GF-D8 (cell line): ENCODE measurements at places on chromosomes 7 and 10.

DNA sequence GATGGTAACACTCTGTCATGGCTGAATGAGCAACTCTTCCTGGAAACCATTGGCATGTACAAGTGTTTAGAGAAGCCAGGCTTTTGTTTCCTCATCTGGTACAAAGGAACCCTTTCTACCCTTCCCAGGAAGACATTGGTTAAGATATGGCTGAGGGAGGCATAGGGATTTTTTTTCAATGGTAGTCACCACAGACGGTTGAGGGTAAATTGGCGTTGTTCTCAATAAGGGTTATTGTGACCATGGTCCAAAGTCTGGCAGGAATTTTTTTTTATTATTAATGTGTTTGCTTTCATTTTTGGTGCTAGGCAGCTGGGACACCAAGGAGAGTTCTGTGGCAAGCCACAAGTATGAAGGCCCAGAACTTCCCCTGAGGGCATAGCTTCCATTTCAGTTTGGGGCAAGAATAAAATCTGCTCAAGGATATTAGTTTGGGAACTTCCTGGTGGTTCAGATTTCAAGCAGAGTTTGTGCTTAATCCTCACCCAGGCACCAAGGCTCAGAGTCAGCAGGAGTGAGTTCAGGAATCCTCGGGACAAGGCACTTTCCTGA, at the start of gene PLEKHS1:
Gene PLEKHS1 (plus strand): TSS at position 502 of the 552 bp plus-strand sequence. CDS start 3,596 bp downstream, outside the sequence.
- no peak for DNase-seq

- no peak for DNase-seq
These were observed 65.0 kb downstream of the ZEB1 start for GRCh38 chr10:31383810-31384588.

DNA sequence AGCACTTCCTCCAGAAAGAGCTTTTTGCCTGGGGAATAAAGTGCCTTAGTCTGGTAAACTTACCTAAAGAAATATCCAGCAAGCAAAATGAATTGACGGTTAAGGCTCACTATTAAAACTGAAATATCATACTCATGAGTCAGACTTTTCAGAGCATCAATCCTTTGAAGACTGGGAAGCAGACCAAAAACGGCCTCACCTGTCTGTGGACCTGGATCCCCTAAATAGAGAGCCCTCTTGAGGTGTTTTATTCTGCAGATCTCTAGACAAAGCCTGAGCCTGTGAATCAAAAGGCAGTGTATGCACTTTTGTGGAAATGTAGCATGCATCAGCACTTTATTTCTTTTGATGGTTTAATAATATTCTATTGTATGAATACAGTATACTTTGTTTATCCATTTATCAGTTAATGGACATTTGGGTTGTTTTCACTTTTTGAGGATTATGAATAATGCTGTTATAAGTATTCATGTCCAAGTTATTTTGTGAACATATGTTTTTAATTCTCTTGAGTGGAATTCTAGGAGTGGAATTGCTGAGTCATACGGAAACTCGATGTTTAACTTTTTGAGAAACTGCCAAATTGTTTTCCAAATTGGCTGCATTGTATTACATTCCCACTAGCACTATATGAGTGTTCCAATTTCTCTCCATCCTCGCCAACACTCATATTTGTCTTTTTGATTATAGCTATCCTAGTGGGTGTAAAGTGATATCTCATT, 449.0 kb upstream of the IGFBP3 start:
- no peak for DNase-seq

DNA sequence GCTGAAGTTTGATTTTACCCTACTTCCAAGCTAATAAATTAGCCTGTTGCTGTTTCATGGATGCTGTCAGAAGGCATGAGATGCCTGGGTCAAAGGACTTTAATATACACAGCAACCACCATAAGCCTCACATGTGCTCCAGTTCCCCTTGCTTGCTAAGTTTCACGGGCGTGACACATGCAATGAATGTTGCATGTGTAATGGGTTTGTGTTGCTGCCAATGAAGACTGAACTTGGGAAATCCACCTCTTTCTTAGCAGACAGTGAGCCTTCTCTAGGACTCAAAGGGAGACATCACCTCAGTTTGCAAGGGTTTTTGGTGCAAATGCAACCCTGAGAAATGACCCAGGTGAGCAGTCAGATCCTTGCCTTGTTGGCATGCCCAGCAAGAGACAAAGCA, 505.5 kb upstream of the PODXL start:
- no peak for DNase-seq

GRCh38 chr10:3140280-3140679, 32.3 kb downstream of the PITRM1 start:
- DNase-seq, result no peak

GRCh38 chr7:2321020-2321419, 6.8 kb upstream of the SNX8 start:
- DNase-seq, result no peak

GRCh38 chr10:32189400-32190084, 133.3 kb upstream of the KIF5B start:
- DNase-seq, result peak; percentile 47

DNA sequence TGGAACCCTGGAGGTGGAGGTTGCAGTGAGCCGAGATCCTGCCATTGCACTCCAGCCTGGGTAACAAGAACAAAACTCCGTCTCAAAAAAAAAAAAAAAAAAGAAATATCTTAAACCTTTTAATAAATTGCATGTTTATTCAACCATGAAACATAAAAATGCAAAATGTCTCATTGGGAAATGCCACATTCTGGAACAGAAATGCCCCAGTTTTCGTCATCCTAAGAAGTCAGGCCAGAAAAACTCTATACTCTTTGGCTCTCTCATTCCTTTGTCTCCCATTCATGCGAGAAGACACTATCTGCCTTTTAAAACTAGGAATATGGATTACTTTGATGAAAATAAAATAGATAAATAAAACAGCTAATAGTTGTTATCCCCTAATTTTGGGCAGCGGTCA, 21.5 kb upstream of the ABLIM1 start:
- DNase-seq, result no peak

DNA sequence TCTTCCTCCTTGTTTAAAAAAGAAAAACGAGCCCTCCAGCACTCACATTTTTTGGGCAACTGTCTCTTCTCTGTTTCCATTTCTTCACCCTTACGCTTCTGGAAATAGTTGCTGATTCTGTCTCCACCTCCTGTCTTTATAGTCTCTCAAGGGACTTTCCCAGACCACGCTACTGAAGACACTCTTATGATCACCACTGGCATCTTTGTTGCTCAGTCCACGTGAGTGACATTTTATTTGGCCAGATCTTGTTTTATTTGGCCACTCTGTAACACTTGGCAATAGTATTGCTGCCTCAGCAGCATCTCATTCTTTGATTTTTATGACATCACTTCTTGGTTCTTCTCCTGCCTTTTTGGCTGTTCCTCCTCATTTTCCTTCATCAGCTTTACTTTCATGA, 21.6 kb upstream of the NME8 start:
- DNase-seq, result no peak

DNA sequence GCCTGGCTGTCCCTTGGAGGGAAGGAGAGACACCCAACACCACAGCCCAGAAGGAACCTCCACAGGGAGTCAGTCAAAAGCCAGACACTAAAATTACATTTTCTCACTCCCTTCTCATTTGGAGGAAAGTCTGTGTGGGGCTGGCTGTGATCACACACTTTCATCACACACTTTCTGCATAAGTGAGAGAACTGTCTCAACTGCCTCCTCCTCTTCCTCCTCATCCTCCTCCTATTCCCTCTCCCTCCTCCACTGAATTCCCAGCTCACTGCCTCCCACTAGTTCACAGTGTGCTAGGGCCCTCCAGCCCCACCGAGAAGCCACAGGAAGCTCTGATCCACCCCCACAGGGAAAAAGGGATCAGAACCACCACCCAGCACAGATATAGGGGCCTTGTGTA, 91.6 kb downstream of the KCNMA1 start:
- DNase-seq, result no peak

DNA sequence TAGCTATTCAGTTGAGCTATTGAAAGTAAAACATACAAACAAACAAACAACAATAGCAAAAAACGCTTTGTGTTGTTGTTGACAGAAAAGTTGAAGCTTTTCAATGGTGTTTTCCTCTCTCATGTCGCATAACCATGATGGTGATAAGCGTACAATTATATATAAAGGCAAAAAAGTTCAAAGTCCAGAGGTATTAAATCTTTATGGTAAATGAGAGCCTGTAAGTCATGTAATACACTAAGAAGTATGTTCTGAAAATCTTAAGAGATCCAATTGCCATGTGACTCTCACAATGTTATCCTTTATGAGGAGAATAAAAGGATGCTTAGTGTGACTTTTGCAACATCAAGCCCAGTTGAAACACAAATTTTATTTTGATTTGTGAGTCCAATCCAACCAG, 93.9 kb downstream of the PPP1R9A start:
- no peak for DNase-seq

- DNase-seq, result no peak
These were observed 84.1 kb upstream of the PLPP4 start for GRCh38 chr10:120372917-120373316.

- no peak for DNase-seq
These were observed 79.6 kb downstream of the KIAA1217 start for GRCh38 chr10:24288581-24288980.

DNA sequence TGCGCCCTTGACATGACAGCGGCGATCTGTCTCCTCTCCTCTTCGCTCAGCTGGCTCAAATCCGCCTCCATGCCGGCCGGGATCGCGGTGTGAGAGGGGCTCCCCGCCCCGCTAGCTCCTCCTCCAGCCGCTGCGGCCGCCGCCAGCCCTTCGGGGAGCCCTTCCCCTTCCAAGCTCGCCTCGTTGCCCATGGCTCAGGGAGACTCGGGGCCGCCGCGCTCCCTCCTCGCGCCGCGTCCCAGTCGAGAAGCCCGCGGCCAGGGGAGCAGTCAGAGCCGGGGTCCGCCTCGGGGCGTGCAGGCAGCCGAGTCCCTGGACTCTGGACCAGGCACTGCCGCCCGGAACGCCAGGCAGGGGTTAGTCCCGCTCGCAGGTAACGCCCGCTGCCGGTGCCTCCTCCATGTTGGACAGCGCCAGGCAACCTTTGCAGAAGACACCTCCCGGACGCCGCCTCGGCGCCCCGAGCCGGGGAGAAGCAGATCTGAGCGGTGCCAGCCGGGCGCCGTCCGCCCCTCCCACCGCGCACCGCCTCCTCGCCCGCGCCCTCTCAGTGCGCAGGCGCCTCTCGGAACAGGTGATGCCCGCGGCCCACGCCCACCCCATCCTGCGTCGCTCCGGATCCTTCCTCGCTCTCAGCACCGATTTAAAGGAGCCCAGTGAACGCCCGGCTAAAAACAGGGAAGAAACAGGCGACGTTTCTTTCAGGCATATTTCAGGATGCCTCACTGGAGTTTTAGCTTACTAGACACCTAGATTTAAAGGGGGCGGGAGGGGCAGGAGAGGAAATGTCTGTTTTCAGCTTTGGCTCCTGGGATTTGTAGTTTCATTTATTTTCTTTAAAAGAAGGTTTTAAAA, at the start of gene PCLO:
Gene PCLO (minus strand): TSS at position 483 of the 855 bp plus-strand sequence. CDS start 292 bp downstream, at position 191.
- no peak for DNase-seq

DNA sequence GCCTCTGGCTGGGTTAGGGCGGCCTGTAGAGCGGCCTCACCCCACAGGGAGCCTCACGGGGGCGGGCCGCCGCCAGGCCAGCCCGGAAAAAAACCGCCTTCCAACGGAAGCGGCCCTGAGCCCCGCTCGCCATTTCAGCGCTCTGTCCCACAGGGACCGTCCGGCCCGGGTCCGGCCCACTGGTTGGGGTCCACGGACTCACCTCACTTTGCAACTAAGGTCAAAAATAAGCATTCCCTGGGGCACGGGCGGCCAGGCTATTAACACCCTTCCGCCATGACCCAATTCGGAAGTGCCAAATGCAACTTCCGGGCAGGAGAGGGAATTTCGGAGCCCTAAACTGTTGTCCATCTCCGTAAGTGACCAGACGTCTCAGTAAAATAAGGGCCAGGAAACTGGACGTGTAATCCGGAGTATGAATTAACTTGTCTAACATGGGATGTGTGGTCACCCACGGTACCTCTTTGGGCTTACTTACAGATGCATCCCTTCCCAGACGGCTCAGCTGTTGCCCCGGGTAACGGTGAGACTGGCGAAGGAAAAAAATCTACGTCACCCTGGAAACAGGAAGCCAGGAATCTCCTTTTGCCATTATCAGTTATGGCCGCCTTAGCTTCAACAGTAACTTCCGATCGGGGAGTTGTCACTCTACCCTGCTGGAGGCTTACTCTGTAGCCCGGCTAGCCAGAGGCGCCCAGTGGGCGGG, at the start of gene BBIP1:
Gene BBIP1 (minus strand): TSS at position 538 of the 706 bp plus-strand sequence. CDS start 1,023 bp downstream, outside the sequence.
- peak; percentile 99 for DNase-seq

DNA sequence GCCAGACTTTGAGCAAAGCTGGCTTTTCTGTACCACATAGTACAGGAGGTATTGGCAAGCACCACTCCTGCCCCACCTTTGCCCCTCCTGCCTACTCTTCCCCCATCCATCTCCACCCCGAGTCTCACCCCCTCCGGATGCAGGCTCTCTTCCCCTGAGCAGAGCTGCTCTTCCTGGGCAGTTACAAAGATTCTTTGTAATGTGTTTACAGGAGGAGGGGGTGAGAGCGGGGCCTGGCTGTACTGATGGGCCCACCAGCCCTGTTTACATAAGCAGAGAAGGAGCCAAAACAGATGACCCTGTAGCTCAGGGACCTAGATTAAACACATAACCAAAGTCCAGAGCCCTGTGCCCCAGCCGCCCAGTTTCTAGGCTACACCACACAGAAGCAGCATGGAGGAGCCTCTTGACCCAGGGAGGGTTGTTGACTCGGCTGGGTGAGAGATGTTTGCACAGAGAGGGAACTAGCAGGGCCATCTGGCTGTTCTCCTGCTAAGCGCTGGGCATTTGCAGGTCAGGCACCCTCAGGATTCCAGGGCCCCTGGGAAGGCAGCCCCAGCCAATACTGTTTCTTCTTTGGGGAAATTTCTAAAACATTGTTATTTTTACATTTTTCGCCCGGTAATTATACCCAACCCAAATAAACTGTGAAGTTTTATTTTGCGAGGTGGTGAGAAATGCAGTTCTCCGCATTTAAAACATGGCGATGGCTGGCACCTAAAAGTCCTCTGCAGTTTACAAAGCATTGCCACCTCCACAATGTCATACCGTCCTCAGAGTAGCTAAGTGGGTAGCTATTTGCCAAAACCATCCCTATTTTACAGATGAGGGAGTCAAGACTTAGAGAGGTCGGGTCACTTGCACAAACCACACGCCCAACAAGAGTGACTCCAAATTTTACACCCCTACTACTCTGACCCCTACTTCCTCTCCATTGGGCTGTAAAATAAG, 11.4 kb upstream of the ZKSCAN1 start:
- DNase-seq, result no peak

- DNase-seq, result no peak
These were observed 15.5 kb upstream of the KIF20B start for GRCh38 chr10:89685936-89686335.

DNA sequence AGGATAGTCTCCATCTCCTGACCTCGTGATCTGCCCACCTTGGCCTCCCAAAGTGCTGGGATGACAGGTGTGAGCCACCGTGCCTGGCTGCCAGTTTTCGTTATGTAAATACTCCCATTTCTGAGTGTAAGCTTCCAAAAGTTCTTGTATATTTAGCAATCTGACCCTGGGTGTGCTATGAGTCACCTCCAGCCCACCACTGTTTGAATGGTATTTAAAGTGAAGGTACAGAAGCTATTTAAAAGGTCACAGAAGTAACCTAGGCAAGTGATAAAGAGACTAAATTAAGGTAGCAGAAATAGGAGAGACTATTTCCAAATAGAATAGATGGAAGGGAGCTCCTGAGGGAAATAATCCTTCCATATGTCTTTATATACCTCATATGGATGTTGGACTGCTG, 3.9 kb upstream of the ANKRD7 start:
- DNase-seq, result no peak

GRCh38 chr7:97513326-97513725, 218.6 kb upstream of the TAC1 start:
- no peak for DNase-seq

GRCh38 chr7:47942132-47942531, 6.1 kb downstream of the PKD1L1 start:
- no peak for DNase-seq
